Right atrium auricular region (tissue), 2 donors: ENCODE measurements at places on chromosomes 4 and X. TPM values are rescaled to one million over a fixed set of nuclear protein-coding genes. Genes with fewer than 3 reads are reported as not detected.

DNA sequence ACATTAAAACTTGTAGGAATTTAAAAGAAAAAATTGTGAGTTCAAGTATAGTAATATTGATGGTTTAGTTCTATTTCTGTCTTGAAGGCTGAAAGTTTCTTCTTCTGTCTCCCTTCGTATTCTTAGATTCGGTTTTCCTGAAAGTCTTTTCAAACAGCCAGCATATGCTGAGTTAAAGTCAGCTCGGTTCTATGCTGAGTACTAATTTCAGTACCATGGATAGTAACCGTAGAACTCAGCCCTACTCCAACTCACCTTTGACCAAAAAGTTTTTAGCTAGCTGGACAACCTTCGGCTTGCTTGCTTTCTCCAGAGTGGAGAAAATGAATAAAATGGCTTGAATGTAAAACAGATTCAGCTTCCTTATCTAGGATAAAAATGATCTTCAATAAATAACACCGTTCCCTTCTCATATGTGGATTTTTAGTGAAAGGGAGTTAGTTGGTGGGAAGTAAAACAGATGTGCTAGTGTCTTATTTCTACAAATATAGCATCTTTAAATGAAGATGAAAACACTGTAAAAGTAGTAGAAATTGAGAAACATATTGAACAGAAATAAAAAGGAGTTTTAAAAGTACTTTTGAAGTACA is 5.2 kb downstream of the POU4F2 start:
- no peak for DNase-seq

- no peak for DNase-seq
Observed at GRCh38 chr4:174764105-174764729, 64.8 kb downstream of the GLRA3 start.

DNA sequence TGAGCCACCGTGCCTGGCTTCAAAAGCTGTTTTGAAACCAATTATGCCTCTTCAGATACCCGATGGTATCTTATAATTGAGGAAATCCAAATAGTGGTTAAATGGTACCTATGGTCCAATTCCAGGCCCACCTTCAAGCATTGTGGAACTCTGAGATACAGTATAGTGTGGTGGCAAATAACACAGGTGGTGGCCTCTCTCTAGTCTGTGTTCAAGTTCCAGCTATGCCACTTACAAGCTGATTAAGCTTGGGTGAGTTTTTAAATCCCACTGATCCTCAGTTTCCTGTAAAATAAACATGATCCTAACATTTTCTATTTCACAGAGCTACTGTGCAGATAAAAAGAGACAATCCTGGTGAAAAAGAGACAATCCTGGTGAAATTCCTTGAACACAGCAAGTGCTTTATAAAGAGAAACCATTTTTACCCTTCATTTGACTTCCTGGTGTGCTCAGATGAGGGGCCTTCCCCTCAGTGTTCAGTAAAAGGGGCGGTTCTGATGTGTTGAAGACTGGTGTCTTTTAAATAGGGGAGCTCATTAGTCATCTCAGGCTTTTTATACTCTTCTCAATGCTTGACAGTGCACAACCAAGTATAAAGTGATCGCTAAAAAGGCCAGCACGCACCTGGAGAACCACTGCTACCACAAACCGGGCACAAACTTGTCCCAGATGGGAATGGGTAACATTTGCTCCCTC is 30.8 kb upstream of the CD40LG start:
- no peak for DNase-seq

GRCh38 chr4:37615059-37615719 is 71.0 kb downstream of the RELL1 start:
- no peak for DNase-seq

DNA sequence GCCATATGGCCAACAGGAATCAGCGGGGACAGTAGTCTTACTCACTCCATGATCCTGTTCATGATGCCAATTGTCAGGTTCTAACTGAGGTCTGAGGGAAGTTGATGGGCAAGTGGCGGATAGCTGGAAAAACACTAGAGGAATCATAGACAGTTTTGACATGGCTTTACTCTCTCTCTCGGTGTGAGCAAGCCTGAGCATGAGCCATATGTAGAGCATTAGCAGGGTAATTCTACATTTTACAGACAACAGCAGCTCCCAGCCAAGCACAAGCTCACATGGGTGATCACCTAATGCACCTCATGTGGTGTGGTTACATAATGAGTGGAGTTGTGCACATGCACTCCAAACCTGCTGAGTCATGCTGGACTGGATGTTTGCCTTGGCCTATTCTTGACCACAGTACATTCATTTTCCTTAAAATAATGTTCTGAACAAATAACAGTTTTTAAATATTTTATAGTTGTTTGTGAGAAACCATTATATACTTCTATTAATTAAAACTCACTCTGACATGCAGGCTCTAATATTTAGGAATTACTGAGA is 429.2 kb downstream of the GPAT3 start:
- no peak for DNase-seq

DNA sequence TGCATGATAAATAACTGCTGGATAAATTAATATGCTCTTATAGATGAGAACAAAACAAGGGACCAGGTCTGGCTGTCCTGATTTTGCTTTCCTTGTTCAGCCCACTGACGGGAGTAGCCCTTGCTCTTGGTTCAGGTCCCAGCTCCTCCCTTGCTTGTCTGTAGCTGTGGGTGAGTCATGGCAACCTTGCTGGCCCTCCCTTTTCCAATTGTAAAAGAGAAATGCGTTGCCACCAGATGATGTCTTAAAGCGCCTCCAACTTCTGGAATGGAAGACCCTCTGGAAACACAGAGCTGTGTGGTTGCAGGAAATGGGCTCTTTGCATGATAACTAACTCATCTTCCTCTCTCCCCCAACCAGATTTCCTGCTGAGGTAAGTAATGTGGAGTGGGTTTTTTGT is 171.4 kb downstream of the AASDH start:
- no peak for DNase-seq

WDR44 gene
- total RNA-seq, result 13.9 TPM

CITED1 gene
- 0.51 TPM for total RNA-seq

MGARP gene
- 4.3 TPM for total RNA-seq

PAGE2 gene
- not detected for total RNA-seq

DGKK gene
- total RNA-seq, result not detected

FAM156B gene
- 11.9 TPM for total RNA-seq

PPBP gene
- total RNA-seq, result 1.6 TPM

CSAG1 gene
- not detected for total RNA-seq

IL3RA gene
- 2.4 TPM for total RNA-seq

NAT8L gene
- total RNA-seq, result 3.0 TPM
